Fibroblast of lung (primary cell): ENCODE measurements at places on chromosomes 2 and 18. TPM values are rescaled to one million over a fixed set of nuclear protein-coding genes. Genes with fewer than 3 reads are reported as not detected.

The C18orf54 gene
- 3.3 and 5.6 TPM in 2 replicates for total RNA-seq

The REG3G gene
- total RNA-seq = not detected in 2 replicates

The GPR75 gene
- 0.77 and 1.8 TPM in 2 replicates for total RNA-seq

The RDH14 gene
- total RNA-seq = 26.6 and 26.7 TPM in 2 replicates

The SERPINB10 gene
- total RNA-seq = not detected in 2 replicates

The SLC4A5 gene
- total RNA-seq = under 0.01 and 0.17 TPM in 2 replicates

The ITGA4 gene
- total RNA-seq = 18.0 and 57.5 TPM in 2 replicates

The TOGARAM2 gene
- 0.26 and 0.33 TPM in 2 replicates for total RNA-seq

The GPR55 gene
- not detected in 2 replicates for total RNA-seq

The KRTCAP3 gene
- total RNA-seq = 0.33 TPM in 1 of 2 replicates, not detected in the other

The DSG4 gene
- total RNA-seq = not detected in 2 replicates

The SLC38A11 gene
- total RNA-seq = 0.26 and 0.50 TPM in 2 replicates

The PRSS56 gene
- not detected in 2 replicates for total RNA-seq

The CFAP210 gene
- total RNA-seq = not detected in 2 replicates
